ENCODE measurements at places on chromosomes 3 and 15.

GRCh38 chr3:139310474-139310933 is 33.3 kb upstream of the MRPS22 start:
- no peak for DNase-seq

GRCh38 chr3:16697443-16698147 is 92.4 kb upstream of the DAZL start:
- no peak for DNase-seq

DNA sequence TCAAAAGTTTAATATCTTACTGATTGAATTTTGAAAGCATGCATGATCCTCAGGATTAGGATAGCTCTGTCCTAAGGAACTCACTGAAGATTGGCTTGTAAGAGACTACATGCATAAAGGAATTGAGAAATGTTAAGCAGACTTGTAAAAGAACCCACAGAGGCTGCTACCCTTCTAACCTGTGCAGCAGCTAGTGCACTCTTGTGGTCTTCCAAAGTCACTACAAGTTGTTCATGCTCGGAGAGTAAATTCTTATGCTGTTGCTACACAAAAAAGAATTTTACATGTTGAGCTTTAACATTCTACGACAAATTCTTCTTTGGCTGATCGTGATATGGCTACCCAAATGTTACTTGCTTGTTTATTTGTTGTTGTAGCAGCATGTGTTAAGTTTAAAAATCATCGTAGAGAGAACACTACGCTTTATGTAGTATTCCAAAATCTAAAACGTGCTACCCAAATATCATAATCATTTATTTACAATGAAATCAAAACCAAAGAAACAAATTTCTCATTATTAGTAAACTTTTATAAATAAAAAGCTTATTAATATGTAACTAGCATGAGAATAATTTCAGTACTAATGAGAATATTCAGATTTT is 55.0 kb downstream of the GOLIM4 start:
- DNase-seq, result no peak

- no peak for DNase-seq
These were observed 159.4 kb downstream of the KLF13 start for GRCh38 chr15:31485911-31486461.

GRCh38 chr3:114741066-114741465 is 406.0 kb downstream of the ZBTB20 start:
- no peak for DNase-seq

DNA sequence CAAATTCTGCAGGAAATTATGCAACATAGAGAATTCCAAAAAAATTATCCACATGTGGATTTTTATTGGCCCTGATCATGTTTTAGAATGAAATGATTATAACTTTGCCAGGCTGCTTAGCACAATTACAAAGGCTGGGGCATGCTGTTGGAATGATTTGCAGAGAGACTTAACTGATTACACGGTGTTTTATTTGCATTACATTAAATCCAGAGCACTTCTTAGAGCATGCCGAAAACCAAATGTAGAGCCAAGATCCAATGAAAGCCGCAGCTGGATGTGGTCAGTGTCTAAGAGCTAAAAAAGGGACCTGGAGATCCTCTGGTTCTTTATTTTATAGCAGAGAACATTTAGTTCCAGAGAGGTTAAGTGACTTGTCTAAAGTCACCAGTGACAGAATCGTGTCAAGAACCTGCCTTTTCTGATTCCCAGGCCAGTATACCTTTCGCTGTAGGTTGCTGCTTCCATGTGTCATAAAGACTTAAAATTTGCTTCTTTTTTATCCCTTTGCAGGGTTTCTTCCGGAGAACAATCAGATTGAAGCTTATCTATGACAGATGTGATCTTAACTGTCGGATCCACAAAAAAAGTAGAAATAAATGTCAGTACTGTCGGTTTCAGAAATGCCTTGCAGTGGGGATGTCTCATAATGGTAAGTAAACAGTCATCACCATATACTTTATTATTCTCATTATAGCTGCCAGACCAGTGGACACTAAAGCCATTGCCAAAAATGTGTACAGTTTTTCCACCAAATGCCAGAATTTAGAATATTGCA is 92.0 kb upstream of the TSEN2 start:
- DNase-seq, result no peak

DNA sequence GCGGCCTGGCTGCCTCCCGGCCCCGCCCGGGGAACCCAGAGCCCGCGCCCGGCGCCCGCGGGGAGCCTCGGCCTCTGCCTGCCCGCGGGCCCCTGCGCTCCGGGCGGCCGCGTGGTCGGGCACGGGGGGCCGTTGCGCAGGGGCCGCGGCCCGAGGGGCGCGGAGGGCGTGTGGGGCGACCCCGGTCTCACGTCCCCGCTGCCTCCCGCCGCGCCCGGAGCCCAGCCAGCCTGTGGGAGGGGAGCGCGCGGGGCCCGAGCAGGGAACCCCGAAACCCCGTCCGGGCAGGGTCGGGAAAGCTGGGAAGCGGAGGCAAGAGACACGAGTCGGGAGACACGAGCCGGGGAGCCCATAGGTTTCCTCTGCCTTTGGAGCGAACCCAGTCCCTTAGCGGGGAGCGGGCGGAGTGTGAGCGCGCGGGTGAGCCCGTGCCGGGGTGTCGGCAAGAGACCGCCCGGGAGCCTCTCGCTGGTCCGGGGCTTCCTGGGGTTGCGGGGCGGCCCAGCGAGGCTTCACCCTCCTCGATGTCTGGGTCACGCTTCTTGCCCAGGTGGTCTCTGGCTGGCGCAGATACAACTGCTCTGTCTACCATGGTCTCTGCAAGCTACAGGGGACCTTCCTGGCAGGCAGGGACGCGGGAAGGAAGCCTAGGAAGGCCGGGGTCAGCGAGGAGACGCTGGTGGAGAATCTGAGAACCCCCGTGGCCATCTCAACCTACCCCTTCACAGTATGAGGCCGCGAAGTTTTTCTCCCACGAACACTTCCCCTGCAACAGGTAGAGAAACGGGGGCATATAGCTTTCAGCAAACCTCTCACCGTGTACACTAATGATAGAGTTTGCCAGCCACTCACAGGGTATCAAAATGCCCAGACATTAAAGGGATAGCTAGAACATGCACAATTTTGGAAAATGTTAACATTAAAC is 586 bp downstream of the LRRK1 start:
- no peak for DNase-seq

DNA sequence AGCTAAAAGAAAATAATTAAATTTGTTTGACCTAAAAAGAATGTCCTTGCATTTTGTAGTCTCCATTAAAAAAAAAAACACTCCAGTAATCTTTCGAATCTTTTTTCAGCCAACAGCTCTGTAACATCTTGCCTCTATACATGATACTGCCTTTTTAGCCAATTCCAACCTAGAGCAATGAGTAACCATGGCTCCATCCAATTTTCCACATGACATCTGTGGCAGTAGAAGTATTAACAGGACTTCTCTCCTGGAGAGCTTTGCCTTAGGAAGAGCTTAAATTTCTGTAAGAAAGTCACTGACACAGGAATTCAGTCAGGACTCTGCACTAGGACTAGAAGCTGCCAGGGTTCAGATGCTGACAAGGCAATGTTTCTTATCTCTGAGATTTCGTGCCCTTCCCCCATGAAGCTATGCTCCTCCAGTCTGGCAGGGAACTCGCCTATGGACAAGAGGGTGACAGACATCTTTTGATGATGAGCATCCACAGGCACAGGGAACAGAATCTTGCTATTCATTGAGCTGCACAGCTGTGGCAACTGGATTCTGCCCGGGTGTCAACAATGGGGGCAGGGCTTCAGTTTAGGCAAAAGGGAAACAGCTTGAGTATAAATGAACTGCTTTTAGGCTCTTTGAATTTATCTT is 81.8 kb downstream of the ALCAM start:
- DNase-seq, result no peak

DNA sequence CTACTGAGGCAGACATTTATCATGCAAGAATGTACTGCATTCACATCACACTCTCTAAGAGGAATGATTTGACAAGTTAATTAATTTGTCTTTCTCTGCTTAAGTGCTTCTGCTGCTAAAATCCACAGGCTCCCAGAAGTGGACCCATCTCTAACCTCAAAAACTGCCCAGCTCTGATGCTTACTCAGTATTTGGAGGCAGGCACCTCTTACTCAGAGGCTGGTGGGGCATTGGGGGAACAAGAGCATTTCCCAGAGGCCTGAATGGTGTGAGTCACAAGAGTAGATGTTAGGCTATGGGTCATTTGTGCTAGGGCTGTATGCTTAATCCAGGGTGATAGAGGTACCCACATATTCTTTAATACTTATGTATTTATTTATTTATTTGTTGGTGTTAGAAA is 34.4 kb upstream of the HCN4 start:
- no peak for DNase-seq

GRCh38 chr15:63715818-63716217 is 117.9 kb downstream of the HERC1 start:
- DNase-seq, result no peak

- DNase-seq, result no peak
These were observed 443.2 kb upstream of the TBL1XR1 start for GRCh38 chr3:177640319-177640965.

- DNase-seq, result no peak
These were observed 16.9 kb upstream of the P2RY1 start for GRCh38 chr3:152818027-152818426.

DNA sequence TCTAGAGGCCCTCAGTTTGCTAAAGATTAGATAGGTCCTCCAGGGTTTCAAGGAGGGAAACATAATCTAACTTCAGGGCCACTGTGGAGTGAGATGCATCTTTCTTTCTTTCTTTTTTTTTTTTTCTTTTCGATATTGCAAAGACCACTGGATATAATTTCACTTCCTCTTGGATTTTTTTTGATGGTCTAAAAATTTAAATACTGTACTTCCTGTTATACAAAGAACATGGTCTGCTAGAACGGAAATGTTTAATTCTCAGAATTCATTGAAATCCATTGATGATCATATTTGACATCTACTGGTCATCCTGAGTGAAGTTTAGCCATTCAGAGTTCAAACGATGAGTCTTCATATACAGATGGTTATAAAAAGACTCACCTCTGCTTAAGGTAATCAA is 808.8 kb upstream of the LMCD1 start:
- no peak for DNase-seq

- DNase-seq, result peak; percentile 85
These were observed 17.2 kb upstream of the USP3 start for GRCh38 chr15:63487076-63487757.

- DNase-seq, result no peak
These were observed 146.4 kb downstream of the EPHA6 start for GRCh38 chr3:96960661-96961330.

- no peak for DNase-seq
These were observed 23.2 kb downstream of the PLA1A start for GRCh38 chr3:119620899-119621298.

GRCh38 chr3:138066383-138066782 is 49.0 kb downstream of the DZIP1L start:
- DNase-seq, result no peak

DNA sequence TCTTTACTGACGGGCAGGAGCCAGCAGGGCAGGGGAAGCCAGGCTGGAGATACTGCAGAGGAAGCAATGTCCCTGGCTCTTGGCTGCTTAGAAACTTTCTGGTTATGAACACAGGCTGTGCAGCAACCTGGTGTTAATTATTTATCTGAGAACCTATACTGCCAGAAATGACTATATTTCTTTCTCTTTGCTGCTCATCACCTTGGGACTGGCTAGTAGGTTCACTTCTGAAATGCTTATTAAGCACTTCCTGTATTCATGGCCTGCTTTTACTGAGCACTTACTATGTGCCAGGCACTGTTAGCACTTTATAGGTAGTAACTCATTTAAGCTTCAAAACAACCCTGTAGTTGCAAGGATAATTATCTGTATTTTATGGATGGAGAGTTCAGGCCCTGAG is 57.6 kb downstream of the RAB11A start:
- DNase-seq, result no peak

DNA sequence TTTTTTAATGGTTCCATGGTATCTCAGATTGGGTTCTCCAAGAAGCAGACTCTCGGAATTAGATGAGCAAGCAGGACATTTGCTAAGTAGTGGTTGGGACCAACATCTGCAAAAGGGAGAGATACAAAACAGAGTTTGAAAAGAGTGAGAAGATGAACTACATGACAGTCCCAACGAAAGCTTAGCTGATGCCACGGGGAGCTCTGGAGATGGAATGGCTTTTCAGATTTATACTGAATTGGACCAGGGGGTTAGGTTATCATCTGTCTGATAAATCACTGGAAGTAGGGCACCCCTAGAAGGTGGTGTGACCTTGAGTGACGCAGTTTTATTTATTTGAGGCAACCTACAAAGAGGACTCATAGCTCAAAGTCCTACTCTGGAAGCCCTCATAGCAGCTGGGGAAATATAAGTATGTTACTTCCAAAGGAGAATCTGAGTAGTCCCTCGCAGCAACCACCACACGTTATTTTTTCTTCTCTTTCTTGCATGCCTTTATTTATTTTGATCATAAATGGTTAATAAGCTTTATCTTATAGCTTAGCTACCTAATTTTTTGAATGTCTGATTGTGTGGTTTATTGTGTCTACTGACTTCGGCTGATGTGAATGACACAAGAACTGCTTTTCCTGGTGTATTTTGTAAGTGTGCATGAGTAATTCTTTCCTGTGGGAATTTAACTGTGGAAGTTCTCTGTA is 815.4 kb downstream of the SQOR start:
- DNase-seq, result no peak

DNA sequence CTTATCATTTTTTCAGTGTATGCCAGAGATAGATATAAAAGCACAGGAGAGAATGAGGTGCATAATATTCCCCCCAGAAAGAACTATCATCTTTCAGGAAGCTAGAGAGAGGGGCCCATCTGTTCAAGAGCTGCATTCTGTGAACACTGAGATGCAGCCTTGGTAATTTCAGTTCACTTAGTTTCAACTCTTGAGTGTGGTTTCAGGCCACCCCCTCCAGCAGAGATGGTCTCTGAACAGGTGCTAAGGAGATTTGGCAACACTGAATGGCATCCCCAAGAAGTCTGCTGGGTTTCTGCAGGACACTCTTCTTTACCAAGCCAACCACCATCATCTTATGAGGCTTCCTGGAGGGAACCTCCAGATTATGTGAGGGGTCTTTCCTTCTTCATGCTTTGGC is 30.4 kb upstream of the LIMD1 start:
- no peak for DNase-seq
